ENCODE measurements at places on chromosomes 5 and 9. TPM values are rescaled to one million over a fixed set of nuclear protein-coding genes. Genes with fewer than 3 reads are reported as not detected.

MYMK gene
- total RNA-seq: not detected

FKBP15 gene
- 35.5 TPM for total RNA-seq

NUTM2F gene
- total RNA-seq: not detected

KCTD16 gene
- total RNA-seq: 6.1 TPM

TMEM174 gene
- total RNA-seq: not detected

C9orf50 gene
- total RNA-seq: 0.11 TPM

SYNPO gene
- 9.7 TPM for total RNA-seq

FOXD4 gene
- 0.43 TPM for total RNA-seq

ACOT12 gene
- total RNA-seq: not detected

MRPS27 gene
- 114 TPM for total RNA-seq

FOXD1 gene
- total RNA-seq: 14.0 TPM

TMED9 gene
- 123 TPM for total RNA-seq

PLPP1 gene
- total RNA-seq: 179 TPM

Measured in articular chondrocyte of knee joint (primary cell).